ENCODE measurements at places on chromosomes 6 and 20.

GRCh38 chr6:25142506-25142905 lies 136.7 kb upstream of the CARMIL1 start:
- DNase-seq: no peak

- no peak for DNase-seq
These were observed 191.9 kb upstream of the PREP start for GRCh38 chr6:105594821-105595220.

- DNase-seq: no peak
These were observed 48.6 kb downstream of the TMEM170B start for GRCh38 chr6:11586117-11586516.

DNA sequence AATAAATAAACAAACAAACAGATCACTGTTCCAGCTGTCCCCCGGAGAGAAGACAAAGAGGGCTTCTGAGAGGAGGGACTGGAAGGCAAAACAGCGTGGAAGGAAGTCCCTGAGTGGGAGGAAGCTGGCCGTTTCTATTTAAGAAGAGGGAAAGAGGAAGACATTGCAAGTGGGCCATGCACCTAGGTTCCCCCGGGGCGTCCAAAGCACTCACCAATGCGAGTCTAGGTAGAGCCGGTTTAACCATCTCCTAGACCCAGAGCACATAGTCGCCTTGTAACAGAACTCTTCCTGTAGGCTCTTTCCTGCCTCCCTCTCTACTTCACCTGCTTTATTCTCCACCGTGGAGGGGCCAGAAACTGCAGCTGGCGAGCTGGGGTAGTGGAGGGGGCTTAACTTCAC lies 158.4 kb downstream of the ZDHHC14 start:
- DNase-seq: no peak

DNA sequence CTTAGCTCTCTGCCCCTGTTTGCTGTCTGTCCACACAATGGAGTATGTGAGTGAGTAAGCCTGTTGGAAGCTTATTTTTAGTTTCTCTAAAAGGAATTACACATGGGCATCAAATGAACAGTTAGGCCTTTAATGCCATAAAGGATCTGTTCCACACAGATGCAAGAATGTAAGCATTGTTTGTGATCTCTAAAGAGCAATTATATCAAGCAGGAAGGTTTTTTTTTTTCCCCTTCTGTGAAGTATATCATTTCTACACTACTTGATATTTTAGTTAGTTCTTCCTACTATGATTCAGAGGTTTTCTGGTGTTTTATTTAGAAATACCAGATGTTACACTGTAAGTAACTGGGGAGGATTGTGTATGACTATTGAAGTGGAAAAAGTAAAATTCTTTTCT lies 627.5 kb downstream of the COL12A1 start:
- peak; percentile 79 for DNase-seq

GRCh38 chr20:57777911-57778310 lies 68.1 kb upstream of the PMEPA1 start:
- no peak for DNase-seq

- no peak for DNase-seq
These were observed 118.5 kb upstream of the PHACTR3 start for GRCh38 chr20:59485576-59486454.

DNA sequence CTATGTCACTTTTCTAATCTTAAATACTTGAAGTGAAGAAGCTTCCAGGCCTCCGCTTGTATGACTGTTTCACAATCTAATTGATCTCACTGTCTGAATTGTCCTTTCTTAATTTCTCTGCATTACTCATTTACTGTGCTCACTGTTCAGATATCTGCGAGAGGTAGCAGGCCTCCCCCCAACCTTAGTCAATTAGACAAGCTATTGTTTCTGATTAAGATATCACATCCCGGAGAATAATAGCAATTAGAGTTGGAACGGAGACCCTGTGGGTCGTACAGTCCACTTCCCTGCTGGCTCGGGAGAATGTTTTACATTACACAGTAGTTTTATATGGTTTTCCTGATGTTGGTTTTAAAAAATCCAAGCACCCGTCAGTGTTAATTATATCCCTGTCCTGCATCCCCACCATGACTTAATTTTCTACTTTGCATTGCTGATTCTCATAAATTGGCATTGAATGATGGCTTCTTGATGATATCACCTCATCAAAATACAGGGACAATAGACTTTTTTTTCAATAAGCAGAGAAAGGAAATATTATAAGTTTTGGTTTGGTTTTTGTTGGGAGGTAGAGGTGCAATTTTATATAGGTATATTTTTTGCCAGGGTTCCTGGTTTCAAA lies 178.7 kb upstream of the TSHZ2 start:
- no peak for DNase-seq

- no peak for DNase-seq
These were observed 202.8 kb downstream of the DLL1 start for GRCh38 chr6:170087941-170088581.

DNA sequence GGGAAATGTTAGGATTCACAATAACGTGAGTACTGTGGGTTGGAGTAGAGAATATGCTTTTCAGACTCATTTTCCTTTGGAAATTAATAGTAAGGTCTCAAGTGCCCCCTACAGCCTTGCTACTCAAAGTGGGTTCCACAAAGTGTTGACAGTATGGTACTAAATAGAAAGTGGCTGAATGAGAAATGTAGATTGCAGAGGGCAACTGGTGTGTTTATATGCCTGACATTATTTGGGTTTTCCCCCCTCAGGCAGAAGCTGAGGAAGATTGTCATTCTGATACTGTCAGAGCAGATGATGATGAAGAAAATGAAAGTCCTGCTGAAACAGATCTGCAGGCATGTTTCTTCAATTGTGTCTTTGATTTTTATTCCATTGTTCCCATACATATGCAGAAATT lies 5.6 kb downstream of the FBXO9 start:
- DNase-seq: no peak

GRCh38 chr6:167152862-167153261 lies 4.9 kb downstream of the GPR31 start:
- DNase-seq: no peak

DNA sequence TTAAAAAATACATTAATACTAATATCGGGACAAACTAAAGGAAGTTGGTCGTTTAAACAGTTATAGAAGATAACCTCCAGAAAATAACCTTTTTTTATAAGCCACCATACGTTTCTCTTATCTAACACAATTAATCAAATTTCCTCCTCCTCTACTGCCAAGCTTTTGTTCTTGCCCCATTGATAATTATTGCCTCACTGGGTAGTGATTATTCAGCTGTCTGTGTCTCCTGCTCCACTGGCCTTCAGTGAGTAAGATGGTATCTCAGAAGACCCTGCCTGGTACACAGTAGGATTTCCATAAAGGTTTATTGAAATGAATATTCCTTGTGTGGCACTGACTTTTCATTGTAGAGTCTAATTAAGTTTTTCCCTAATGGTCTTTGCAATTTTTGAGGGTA lies 165.5 kb upstream of the SCGN start:
- DNase-seq: no peak

GRCh38 chr20:973785-974194 lies 28.3 kb downstream of the RSPO4 start:
- peak; percentile 52 for DNase-seq

DNA sequence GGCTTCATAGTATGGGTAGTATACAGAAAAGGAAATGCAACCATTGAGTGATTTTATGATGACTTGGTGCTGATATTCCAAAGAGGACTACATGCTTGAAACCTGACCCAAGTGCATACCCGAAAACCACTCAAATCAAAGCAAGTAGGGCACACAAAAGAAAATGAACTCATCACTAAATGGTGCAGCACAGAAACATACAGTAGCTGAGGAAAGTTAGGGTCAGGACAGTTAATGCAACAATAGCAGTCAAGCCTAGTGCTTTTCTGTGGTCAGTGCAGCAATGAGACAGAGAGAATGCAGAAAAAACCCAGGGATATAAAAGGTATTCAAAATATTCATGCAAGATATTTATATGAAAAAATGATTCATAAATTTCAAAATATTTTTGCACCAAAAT lies 711.1 kb downstream of the EPHA7 start:
- DNase-seq: no peak

- no peak for DNase-seq
These were observed 108.6 kb upstream of the DUSP22 start for GRCh38 chr6:183668-184067.

GRCh38 chr20:63706852-63707557 lies 771 bp downstream of the ARFRP1 start:
- no peak for DNase-seq

DNA sequence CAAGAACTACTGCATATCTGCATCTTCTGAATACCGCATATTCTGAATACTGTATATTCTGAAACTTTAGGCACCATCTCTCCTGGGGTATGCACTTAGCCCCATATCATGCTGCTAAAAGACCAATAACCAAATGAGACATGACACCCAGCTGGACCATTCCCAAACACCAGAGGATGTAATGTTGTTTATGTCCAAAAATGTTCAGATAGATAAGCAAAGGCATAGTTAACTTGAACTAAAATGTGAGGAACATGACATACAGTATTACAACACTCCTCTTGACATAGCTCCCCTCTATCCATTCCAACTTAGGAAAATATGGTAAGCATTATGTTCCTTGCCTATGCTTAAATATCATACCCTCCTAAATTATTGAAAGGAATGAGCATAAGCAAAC lies 127.3 kb downstream of the TENT5A start:
- no peak for DNase-seq

DNA sequence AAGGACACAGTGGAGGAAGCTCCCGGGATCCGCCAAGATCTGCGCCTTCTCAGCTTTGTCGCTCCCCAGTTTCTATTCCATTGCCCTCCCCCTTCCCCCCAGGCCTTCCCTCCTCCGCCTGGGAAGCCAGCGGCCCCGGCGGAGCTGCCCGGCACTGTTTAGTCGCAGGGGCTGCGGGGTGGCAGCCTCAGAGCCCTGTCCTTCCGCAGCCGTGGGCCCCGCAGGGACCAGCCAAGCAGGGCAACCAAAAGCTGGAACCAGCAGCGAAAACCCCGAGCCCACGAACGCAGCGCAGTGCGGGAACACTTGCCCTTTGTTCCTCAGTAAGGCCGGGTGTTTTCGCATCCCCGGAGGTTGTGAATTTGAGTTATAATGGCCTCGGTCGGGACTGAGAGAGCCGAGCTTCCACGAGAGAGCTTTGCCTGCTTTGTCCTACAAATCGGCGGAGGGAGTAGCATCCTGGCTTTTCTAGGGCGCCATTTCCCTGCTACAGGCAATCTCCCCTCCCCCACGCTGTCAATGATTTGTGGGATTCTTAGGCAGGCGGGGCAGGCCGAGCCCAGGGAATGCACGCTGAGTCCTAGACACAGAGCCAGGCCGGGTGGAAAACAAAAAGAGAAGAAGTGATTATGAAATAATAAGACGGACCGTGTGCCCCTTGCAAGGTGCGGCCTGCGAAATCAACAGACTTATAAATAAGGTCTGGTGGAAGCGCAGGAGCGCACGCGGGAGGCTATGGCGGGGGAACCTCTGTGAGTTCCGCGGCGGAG lies 4.0 kb upstream of the TUBB2B start:
- no peak for DNase-seq

DNA sequence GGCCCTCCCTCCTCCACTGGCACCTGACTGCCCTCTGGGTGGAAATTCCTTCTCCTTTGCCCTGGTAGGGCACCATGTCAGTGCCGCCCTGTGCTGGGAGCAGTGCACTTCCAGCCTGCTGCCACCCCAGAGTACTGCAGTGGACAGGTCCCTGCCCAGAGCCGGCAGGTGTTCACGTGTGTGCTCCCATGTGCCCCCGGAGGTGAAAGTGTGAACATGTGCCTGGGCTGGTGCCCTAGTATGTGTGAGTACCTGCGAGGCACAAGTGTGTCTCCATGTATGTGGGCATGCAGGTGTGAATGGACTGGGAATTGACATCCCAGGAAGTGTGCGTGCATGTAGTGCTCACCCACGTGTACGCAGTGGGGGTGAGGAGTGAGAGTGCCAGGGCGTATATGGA lies 29.4 kb downstream of the SDCBP2 start:
- no peak for DNase-seq

GRCh38 chr6:30325873-30326525 lies 728 bp upstream of the TRIM39 start:
- peak; percentile 9 for DNase-seq

DNA sequence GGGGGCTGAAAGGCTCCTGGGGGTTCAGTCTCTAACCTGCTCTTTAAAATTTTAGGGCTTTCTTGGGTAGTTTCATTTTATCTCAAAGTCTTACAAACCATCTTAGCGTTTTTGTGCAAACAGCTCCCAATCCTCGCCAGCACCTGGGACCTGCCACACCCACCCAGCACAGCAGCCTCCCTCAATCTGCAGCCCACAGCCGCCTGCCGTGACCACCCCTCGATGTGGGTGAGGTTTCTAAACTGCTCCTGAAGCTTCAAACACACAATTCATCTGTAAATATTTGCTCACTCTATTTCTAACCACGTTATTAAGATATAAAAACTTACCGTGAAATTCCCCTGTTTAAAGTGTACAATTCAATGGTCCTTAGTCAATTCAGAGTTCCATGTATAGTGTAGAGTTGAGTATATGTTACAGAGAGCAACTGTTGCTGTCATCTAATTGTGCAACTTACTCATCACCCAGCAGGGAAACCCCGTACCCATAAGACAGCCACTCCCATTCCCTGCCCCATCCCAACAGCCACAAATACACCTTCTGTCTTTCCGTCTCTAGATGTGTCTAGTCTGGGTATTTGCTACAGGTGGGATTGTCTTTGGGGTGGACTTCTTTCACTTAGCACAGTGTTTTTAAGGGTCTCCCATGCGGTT lies 381.0 kb downstream of the TAF4 start:
- no peak for DNase-seq

DNA sequence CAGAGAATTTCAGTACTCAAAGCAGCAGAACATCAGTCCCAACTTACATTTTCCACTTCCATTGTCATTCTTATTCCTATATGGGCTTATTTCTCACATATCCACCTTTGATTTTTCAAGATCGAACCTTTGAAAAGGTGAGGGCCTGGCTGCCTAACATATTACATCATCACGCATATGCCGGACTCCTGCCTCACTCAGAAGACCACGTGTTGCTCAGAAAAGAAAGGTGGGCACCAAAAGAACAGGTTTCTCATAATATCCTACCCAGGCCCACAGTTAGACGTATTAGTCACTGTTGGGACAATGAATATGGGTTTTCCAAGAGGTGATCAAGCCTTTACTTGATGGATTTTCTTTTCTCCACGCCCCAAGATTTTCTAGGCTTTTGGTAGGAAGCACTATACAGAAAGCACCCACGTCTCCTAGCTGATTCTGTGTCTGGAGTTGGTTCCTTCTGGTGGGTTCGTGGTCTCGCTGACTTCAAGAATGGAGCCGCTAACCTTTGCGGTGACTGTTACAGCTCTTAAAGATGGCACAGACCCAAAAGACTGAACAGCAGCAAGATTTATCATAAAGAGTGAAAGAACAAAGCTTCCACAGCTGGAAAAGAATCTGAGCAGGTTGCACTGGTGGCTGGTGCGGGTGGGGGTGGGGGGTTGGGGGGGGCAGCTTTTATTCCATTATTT lies 168.9 kb downstream of the ATXN1 start:
- no peak for DNase-seq

GRCh38 chr20:24743641-24744040 lies 205.4 kb upstream of the CST7 start:
- no peak for DNase-seq

DNA sequence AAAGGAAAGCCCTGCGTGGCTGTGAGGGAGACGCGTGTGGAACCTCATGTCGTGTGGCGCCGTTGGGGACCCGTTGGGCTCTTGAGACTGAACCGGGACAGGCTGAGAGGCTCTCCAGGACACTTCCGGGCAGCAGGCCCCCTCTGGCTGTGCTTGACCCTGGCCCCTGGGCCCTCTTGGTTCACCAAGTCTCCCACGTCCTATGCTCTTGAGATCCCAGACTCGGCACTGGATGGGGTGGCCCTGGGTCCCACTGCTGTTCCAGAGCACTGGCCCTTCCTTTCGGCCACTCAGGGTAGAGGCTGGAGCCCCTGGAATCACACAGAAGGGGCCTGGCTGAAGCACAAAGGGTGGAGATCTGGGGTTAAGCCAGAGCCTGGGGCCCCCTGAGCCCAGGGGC lies 30.4 kb downstream of the NTSR1 start:
- no peak for DNase-seq

Measured in GM04504 (cell line).